ENCODE measurements at places on chromosomes 5 and 9. TPM values are rescaled to one million over a fixed set of nuclear protein-coding genes. Genes with fewer than 3 reads are reported as not detected.
A peak's percentile ranks its signal among the peaks of the same experiment; 100 is the strongest.

DNA sequence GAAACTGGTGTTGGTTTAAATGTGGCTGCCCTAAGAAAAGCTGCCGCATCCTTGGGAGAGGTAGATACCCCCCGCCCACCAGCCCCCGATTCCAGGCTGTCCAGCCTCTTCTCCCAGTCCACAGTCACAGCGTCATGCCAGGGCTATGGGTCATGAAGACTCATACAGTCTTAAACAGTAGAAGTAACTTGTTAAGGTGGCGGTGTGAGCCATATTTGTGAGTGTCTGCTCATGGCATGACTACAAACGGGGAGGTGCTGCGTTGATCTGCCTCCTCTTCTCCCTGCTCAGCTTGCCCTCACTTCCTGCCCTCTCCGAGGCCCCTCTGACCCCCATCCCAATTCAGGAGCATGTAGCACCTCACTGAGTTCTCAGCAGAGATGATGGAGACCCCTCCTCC is 20.8 kb downstream of the FGD3 start:
- DNase-seq: no peak

GRCh38 chr5:109328626-109329025 is 81.1 kb downstream of the PJA2 start:
- DNase-seq: peak; percentile 59

DNA sequence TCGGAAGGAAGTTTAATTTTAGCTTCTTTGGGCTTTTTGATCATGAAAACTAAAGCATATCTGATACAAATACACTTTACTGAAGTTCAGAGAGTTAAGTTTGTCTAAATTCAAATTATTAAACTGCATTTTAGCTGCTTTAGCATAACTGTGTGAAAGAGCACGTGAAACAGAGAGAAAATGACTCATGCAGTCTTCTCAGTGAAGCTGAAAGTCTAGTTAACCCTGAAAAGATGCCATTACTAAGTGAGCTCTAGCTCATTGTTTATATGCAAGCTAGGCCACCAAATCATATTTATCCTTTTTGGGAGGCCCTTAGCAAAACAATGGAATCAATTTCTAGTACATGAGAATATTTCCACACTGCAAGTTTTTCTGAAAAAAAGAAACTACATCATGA is 27.6 kb downstream of the TPD52L3 start:
- peak; percentile 84 for DNase-seq

GRCh38 chr5:157464519-157465171 is 4.6 kb downstream of the NIPAL4 start:
- DNase-seq: peak; percentile 90

GRCh38 chr9:81191222-81191621 is 498.1 kb downstream of the TLE1 start:
- peak; percentile 13 for DNase-seq

Gene CDKN2B-AS1
- 1.1 TPM for total RNA-seq

Gene ENTPD8
- total RNA-seq: not detected

Gene CETN3
- 2.5 TPM for total RNA-seq

Gene PTPDC1
- total RNA-seq: 6.1 TPM

Measured in IMR-90 (cell line).